Activated B cell treated with CpG ODN at 0.5 μM for 24 hours (primary cell): ENCODE measurements at places on chromosomes 13 and 19. TPM values are rescaled to one million over a fixed set of nuclear protein-coding genes. Genes with fewer than 3 reads are reported as not detected.

The ZNF91 gene
- 56.4 and 70.9 TPM in 2 replicates for total RNA-seq

The PCDH17 gene
- total RNA-seq = not detected in 2 replicates

The FCER2 gene
- total RNA-seq = 191 and 193 TPM in 2 replicates

The CLDND2 gene
- 2.2 TPM in 1 of 2 replicates, not detected in the other for total RNA-seq

The SERP2 gene
- total RNA-seq = 0.24 and 0.69 TPM in 2 replicates
